Sigmoid colon (tissue), 7 donors: ENCODE measurements at places on chromosomes 2 and 18.

- DNase-seq = no peak
These were observed 30.6 kb downstream of the KLHL41 start for GRCh38 chr2:169540146-169540545.

GRCh38 chr2:121777699-121778058 lies 22.2 kb downstream of the TSN start:
- no peak for DNase-seq

- DNase-seq = no peak
These were observed 21.6 kb downstream of the PRKRA start for GRCh38 chr2:178429336-178429735.

DNA sequence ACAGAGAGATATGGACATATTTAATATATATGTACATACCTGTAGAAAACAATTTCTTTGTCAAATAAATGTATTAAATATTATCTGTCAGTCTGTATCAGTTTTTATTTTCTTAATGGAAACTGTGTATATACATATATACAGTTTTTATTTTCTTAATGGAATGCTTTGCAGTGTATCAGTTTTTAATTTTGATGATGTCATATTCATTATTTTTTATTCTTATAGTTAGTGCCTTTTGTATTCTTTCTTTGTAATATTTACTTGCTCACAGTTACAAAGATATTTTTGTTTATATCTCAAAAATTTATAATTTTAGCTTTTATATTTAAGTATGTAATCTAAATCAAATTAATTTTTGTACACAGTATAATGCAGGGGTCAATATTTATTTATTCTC lies 20.6 kb downstream of the KCNH7 start:
- DNase-seq = no peak

GRCh38 chr18:61575419-61575818 lies 242.2 kb downstream of the CDH20 start:
- DNase-seq = no peak

DNA sequence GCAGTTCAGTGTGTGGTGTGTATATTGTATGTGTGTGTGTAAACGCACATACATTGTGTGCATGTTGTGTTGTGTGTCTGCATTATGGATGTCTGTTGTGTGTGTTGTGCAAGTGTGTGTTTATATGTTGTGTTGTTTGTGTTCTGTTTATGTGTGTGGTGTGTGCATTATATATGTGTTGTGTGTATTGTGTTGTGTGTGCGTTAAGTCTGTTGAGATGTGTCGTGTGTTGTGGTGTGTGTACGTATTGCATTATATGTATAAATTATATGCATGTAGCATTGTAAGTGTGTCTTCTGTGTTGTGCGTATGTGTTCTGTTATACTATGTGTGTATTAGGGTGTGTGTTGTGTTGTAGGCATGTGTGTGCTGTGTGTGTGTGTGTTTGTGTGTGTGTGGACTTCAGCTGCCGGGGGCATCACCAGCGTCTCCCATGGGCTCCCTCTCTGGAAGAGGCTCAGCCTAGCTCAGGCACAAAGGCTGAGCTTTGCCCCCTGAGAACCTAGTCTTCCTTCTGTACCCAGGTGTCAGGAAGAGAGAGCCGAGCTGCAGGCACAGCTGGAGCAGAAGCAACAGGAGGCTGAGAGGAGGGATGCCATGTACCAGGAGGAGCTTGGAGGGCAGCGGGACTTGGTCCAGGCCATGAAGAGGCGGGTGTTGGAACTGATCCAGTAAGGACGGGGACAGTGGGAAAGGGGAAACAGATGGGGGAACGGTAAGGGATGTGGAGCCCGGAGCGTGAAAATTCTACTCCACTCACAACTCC lies 13.7 kb downstream of the RUFY4 start:
- no peak for DNase-seq

DNA sequence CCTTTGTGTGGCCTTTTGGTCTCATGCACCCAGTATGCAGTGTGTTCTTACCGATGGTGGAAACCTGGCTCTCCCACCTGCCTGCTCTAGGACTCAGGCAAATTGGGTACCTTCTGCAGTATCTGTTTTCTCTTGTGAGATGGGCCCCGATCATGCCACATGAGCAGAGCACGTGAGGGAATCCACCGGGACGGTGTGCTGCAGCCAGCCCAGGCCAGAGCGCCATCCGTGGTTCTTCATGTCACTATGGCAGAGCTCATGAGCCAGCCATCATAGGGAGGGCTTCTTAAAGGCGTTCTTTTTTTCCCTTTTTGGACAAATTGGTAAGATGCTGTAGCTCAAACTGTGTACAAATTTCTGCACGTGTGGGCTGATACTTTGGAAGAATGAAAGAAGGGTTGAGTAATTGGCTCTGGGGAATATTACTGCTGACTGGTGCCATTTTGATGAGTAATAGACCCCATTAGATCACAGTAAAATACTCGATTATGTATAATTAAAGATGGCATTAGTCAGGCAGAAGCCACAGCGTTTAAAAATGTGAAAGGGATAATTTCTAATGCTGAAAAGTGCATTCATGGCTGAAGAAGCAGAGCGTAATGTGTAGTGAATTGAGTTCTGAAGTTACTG lies 19.2 kb downstream of the SH3RF3 start:
- no peak for DNase-seq

DNA sequence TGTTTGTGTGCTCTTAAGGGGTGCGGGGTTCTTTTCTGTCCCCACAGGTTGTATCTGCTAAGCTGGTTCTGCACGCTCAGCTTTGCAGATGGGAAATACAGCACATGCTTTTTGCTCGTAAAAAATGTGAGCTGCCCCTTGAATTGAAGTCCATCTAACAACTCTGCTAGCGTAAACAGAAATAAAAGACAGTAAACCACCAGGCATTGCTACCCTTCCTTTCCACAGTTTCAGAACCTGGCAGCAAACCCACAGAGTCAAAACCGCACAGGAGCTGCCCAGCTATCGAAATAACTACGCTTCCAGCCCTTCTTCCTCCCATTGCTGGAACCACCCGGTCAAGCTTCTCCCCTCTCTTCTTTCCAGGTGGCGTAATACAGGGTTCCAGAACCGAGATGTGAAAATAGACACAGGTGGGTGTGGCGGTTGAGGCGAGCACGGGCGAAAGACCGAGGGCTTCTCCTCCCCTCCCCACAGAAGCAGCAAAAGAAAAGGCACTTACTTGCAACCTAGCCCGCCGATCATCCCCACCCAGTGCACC lies 479 bp downstream of the SCN9A start:
- no peak for DNase-seq

DNA sequence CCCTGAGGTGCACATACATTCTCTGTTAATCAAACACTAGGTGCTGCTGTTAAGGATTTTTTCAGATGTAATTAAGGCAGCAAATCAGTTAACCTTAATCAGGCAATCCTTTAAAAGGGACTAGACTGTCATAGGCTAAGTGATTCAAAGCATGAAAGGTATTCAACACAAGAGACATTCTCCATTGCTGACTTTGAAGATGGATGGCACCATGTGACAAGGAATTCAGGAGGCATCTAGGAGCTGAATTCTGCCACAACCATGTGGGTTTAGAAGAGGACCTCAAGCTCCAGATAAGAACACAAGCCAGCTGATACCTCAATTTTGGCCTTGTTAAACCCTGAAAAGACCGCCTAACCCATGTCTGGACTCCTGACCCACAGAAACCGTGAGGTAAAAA lies 84.0 kb downstream of the SMAD2 start:
- DNase-seq = no peak

DNA sequence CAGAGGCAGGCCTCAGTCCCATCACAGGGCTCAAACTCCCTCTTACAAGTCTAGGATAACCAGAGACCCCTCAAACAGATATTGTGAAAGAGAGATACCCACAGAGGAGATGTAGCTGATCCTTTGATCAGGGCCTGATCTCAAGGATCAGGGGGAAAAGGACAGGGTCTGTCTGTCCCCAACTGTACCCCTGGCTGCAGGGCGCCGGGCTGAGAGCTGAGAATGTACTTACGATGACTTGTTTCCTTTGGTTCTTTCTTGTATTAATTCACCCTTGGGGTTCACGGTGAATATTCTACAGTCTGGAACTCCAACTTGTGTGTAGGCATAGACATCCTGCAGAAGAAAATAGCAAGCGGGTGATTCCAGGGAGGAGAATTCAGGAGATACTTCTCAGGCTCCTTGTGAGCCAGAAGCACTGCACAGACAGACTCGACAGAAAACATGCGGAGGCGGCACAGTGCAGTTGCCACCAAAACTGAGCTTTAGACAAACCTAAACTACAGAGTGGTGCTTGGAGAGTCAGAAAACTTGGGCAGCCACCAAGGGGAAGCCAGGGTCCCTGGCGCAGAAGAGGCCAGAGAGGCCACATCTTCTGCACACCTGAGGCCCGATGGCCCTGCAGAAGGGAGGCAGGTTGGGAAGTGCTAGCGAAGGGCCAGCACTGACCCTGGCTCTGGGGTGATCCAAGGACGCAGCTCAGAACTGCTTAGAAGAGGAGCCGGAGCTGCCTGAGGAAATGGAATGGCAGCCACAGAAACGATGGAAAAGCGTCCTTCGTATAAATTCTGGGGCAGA lies 73.9 kb downstream of the EMILIN2 start:
- DNase-seq = no peak

DNA sequence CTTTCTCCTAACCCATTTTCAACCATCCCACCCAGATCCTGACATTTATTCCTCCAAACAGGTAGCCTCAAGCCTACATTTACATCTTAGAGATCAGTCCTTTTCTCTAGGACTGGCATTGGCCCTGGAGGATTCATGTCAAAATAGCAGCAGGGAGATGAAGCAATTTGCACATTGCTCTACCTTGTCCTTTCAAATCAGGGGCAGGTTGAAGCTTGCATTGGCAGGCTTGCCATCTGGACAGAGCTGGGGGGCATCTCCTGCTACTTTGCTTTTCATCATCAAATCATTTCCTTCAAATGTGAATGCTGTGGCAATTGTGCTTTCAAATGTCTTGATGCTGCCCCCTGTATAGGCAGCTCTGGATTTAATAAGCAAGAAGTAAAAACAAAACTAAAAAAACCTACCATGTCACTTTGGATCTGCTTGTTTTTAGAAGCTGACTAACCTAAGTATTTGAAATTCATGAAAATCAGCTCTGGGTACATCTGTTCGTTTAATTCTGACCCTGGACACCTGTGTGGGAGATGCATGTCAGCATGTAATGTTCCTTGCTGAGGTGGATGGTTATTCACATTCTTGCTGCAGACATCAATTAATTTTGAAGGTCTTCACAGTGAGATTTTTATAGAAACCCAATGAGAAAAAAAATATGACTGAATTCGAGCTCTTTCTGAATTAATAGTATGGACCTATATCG lies 47.9 kb downstream of the KIF5C start:
- no peak for DNase-seq

- DNase-seq = no peak
These were observed 59.7 kb downstream of the CXCR4 start for GRCh38 chr2:136058262-136058661.

- no peak for DNase-seq
These were observed 1052.8 kb upstream of the NRXN1 start for GRCh38 chr2:52084759-52085158.

DNA sequence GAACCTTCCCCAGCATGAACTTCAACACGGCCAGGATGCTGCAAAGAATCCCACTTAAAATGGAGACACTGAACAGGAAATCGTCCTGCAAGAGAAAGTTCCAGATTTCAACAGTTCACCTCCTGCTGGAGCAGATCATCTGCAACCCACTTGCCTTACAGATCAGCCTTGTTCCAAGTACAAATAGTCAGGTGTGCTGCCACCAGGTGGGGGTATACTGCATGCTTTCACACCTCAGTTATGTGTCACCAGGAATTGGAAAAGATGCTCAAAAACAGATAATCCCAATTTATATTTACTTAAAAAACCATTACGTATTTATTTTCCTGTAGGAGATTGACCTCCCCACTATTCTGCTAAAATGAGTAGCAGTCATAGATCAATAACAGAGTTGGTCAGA lies 212.3 kb downstream of the MGAT5 start:
- no peak for DNase-seq

DNA sequence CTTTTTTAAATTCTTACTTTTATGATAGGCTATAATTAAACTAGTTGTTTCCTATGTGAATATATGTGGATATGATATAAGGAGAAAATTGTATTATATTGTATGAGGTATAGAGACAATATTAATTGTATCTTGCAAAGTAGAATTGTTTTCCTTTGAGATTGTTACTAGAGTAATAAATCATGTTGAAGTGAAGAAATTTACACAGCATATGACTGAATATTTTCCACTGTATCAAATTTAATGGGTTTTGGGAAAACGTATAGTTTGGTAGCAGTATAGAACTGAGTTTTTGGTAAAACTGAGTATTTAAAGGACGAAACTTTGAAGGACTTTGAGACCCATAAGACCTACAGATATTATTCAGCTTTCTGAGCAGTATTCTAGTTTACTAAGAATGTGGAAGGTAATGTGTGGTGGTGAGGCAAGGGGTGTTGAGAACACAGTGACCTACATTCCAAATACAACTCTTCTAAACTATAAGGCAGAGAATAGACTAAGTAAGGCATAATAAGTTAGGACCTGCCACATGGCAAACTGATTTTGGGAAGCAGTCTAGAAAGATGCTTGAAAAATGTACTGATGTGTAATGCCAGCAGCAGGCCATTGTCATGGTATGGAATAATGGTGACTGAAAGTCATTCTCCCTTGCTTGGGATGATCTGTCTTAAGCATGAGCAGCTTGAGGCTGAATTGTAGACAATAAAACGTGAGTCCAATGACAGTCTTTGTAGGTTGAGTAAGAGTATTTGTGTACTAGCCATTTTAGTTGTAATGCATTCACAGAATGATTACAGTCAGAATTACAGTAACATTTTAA lies 29.6 kb downstream of the PKP4 start:
- no peak for DNase-seq

- DNase-seq = peak; percentile 93
These were observed at the start of gene HPCAL1 for GRCh38 chr2:10302479-10303180. HPCAL1 (plus strand) TSS chr2:10302904; CDS start chr2:10419758, 116,854 bp downstream.

DNA sequence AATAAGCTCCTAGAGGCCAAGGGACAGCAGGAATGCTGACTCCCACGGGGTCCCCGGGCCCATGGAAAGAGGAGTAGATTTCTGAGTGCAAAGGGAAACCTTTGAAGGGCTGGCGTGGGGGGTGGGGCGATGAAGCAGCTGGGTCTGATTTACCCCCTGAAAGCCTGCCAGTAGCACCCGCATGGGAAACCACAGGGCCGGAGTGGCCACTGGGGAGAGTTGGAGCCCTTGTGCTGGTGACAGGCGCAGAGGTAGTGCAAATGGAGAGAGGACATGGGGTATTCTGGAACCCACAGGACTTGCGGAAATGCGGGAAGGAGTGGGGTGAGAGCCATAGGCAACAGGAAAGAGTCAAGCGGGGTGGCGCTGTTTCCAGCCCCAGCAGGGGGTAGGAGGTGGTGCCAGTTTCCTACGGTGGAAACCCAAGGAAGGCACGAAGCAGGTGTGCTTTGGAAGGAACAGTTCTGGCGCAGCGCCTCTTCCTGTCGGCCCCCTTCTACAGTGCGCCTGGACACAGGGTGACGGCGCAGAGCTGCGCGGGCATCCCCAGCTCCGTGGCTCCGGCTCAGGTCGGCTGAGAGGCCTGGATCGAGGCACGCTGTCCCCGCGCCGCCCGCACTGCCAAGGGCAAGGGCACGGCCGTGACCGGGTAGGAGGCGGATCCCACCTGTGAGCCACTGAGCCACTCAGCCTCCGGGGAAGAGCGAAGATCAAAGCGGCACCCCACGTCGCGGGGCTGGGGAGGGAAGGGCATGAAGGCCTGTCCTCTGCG lies 149.0 kb upstream of the GLI2 start:
- no peak for DNase-seq
